ENCODE measurements at places on chromosomes 16 and 17.

DNA sequence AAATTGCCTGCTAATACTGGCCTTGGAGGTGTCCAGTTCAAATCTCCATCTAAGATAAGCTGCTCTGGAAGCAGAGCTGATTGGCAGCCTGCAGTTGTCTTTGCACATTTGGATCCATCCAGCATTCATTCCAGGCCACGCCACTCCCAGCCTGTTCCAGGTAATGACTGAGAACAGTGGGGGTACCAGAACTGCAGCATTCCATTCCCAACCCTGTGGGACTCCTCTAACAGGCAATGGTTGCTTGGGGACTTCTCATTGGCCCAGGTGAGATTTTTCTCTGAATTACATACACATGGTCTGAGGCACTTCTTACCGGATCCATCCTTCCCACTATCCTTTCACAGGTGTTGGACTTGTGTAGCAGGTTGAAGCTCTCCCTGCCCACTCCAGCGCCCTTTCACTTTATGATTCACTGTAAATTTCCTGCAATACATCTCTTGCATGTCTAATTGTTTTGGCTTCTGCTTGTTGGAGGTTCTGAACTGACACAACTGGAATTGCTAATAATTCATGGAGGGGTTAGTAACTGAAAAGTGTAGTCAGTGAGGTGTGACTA, 206.1 kb upstream of the ZFHX3 start:
- DNase-seq = no peak

DNA sequence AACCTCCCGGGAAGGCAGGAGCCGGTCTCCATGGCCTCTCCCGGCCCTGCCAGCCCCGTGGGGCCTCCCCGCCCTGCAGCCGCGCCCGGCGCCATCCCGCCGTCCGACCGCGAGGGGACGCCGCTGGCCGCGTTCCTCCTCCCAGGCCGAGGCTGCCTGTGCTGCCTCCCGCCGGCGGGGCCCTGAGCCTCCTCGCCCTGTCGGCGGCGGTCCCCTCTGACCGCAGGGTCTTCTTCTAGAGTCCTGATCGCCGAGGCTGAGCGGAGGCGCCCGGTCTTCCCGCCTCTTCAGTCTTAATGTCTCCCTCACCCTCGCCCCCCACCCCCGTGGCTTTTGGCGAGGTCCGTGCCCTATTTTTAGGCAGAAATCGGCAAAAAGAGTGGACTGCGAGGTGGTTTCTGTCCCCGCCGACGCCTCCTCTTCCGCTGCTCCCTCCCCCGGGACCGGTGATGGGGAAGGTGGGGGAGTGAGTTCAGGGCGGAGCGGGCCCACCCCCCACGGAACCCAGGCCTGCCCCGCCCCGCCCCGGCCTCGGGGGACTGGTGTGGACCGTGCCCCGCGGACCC, 794 bp upstream of the CPNE7 start:
- peak; percentile 58 for DNase-seq

- DNase-seq = no peak
These were observed 93.9 kb upstream of the FA2H start for GRCh38 chr16:74868501-74868900.

GRCh38 chr17:5019475-5019956, 15.7 kb downstream of the SLC52A1 start:
- DNase-seq = peak; percentile 48

DNA sequence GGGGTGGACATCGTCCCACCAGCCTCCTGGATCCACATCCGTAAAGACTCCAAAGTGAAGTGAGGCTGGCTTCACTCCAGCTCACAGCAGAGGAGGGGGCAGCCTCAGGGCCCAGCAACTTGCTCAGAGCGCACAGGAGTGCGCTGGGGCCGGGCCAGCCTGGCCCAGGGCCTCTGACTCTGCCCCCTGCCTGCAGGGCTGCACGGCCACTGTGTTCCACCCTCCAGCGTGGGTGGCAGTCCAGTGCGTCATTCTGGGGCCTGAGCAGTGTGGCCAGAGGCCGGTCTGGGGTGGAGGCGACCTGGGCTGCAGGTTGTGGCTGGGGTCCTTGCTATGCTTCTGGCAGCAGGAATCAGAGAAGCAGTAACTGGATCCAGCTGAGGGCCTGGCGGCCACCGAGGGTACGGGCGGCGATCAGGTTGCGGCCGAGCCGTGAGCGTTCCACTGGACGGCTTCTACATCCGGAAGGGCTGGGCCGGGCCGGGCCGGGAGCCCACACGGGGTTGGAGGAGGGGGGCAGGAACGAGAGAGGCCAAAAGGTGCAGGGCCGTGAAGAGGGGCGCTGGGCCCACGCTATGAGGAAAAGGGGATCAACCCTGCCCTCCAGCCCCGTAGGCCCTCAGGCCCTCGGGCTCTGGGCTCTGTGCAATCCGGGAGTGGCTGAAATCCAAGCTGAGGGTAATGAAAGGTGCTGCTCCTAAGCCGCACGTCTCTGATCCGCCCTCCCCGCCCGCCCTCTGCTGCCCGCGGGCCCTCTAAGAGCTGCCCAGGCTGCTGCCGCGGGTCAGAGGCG, at the start of gene FSCN2:
TSS of gene FSCN2 (plus strand) at position 787 of the 793 bp plus-strand sequence. CDS start 155 bp downstream, outside the sequence.
- DNase-seq = no peak

- DNase-seq = no peak
These were observed 5.2 kb upstream of the HS3ST3B1 start for GRCh38 chr17:14295676-14296075.

DNA sequence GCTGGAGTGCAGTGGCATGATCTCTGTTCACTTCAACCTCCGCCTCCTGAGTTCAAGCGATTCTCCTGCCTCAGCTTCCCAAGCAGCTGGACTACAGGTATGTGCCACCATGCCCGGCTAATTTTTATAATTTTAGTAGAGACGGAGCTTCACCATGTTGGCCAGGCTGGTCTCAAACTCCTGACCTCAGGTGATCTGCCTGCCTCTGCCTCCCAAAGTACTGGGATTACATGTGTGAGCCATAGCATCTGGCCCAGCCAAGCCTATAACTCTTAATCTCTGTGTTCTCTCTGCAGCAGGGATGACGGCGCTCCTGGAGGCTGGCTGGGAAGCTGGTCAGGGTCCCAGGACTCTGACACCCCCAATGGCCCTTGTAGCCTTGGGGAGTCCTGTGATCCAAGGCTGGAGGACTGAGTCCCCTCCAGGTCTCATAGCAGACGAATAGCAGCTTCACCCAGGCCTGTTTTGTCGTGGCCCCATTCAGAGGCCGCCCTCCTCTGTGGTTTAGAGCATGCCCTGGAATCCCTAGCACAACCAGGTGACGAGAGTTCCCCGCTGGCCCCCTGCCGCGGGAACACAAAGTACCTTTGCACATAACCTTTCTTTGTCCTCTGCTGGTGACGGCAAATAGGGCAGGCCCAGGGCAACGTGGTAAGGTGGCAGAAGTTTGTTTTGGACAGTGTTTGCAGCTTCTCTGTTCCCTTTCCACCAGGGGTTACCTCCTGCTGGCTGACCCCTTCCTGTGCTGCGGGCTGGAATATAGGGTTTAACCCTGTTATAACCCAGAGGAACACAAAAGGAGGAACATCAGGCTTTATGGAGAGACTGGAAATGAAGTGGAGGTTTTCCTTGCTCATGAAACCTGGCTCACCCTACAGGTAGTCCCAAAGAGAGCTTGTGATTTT, 43.0 kb upstream of the TOB1 start:
- no peak for DNase-seq

GRCh38 chr16:88651989-88652761, 1.3 kb upstream of the CYBA start:
- no peak for DNase-seq

DNA sequence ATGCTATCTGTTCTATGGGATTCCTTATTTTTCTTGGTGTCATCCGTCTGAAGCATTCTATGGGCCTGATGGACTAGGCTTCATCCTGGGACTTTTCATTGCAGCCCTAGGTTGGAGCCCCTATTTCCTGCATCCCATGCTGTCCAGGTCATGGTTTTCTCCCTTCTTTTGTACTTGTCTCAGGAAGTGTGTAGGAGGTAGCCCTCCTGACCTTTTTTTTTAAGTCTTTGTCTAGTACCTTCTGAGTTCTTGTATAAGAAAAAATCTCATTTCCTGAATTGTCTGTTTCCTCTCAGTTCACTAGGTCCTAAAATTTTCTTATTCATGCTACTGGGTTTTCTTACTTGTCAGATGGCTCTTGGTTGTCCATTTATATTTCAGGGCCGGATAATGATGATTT, 6.0 kb downstream of the NDEL1 start:
- DNase-seq = no peak

DNA sequence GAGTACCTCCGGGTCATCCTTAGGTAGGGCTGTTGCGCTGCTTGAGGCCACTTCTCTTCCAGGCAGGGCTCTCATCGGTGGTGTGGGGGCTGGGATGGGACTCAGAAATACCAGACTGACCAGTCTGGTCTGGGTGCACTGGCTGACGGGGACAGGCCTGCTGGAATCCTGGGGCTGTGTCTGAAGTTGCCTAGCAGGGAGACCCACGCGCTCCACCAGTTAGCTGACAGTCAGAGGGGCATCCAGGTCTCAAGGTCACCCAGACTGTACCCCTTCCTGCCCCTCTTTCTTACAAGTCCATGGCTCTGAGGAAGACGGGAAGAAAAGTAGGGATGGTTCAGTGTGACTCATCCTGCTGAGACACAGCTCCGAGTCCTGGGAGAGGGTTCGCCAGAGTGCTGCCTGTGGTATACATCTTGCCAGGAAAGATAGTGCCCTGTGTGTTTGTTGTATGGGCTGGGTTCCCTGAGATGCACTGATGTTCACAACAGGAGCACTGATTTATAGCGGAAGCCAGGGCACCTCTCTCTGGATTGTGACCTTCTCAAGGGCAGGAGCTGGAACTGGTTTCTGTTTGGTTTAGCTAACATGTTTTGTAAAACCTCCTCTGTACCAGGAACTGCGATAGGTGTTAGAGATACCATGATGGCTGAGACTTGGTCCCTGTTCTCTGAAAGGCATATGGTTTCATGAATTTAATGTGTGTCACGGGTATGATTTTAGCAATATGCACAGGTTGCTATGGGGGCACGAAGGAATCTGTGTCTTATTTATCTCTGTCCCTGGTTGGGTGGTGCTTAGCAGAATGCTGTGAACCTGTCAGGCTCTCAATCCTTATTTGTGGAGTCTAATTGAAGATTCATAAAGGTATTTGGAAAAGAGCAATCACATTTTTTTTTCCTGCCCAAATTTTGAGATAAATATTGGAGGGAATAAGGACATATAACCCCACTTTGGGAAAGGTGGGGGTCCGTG, 97.5 kb downstream of the OR1D5 start:
- DNase-seq = no peak

- no peak for DNase-seq
These were observed 9.7 kb downstream of the CDRT4 start for GRCh38 chr17:15457723-15458094.

DNA sequence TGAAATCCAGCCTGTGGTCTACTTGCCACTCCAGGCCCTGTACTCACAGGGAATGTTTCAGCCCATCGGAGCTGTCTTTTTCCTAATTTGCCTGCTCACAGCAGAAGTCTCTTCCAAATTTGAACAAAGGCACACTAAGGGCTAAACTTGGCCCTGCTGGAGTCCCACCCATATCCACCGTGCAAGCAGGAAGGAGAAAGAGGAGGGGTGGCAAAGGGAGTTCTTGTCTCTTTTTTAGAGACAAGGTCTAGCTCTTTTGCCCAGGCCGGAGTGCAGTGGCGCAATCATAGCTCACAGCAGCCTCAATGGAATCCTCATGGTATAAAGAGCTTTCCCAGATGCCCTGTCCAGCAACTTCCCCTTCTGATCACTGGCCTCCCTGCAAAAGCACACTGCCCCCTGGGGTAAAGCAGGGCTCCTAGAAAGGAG, 2.7 kb upstream of the PRM1 start:
- DNase-seq = no peak

DNA sequence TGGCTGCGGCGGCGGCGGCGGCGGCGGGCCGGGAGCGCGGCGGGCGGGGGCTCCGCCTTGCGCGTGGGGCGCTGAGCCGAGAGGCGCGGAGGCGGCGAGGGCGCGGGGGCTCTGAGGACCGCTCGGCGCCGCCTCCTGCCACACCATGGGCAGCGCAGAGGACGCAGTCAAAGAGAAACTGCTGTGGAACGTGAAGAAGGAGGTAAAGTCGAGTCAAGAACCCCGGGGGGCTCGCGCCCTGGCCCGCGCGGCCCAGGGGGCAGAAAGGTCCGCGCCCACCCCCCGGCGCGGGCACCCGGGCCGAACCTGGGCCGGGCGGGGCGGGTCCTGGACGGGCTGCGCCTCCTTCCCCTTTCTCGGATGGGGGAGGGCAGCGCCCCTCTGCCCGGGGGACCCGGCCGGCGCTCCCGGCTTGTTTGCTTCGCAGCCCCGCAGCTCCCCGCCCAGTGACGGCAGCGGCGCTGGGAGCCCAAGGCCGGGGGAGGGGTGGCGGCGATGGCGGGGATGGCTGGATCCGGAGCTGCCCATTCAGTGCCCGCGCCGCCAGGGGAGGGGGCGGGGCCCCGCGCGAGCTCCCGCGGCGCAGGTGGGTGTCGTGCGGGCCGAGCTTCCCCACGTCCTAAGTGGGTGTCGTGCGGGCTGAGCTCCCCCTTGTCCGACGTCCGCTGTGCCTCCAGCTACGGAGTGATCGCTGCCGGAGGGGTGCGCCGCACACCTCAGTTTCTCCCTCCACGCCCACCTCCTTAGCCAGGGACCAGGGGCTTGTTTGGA, 428 bp downstream of the SGSM2 start:
- DNase-seq = peak; percentile 58

DNA sequence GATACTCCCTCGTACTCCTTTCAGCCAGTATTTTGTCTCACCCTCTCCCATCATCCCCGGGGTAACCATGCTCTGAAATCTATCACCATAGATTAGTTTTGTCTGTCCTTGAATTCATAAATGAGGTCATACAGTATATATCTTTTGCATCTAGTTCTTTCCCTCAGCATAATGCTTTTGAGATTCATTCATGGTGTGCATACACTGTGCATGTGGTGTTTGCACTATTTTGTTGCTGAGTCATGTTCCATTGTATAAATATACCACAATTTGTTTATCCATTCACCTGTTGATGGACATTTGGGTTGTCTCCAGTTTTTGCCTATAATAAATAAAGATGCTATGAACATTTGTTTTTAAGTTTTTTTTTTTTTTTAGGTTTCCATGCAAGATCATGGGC, 34.2 kb upstream of the NLRP1 start:
- no peak for DNase-seq

- peak; percentile 66 for DNase-seq
These were observed 51.5 kb downstream of the CPPED1 start for GRCh38 chr16:12752159-12752558.

DNA sequence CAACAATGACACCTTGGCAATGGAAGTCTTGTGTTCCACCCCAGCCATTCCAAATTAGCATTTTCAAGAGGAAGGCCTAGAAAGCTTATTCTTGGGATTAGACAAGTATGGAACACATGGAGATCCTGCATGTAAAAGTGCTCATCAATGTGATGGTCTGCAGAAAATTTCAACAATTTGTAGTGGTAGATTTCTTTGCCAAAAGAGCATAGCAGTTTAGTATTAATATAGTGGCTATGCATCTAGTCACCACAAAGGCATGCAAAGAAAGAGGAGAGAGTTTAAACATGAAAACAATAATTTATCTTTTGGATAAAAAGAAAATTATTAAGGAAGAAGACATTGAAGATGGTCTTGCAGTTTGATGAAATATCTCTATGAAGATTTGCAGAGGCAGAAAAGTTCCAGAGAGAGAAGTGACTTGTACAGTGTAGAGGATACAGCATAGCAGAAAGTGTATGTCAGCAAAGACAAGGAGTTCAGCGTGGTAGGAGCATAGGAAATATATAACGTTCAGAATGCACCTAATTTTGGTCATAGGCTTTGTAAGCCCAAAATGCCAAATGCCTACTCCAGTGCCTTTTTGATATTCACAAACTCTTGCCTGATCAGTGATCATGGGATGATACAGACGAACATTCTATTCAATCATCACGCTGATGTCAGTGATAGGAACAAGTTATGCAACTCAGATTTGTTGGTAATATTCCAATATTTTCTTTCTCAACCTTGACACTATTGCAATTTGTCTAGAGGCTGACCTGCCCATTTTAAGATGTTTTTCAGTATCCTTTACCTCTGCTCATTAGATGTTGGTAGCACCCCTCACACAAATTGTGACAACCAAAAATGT, 727.9 kb upstream of the SOX9 start:
- no peak for DNase-seq

All from hematopoietic multipotent progenitor cell treated with erythropoietin and hydrocortisone succinate and interleukin-3 and kit ligand, for 8 days (in vitro differentiated cells).